ENCODE measurements at places on chromosomes 5 and 9.

DNA sequence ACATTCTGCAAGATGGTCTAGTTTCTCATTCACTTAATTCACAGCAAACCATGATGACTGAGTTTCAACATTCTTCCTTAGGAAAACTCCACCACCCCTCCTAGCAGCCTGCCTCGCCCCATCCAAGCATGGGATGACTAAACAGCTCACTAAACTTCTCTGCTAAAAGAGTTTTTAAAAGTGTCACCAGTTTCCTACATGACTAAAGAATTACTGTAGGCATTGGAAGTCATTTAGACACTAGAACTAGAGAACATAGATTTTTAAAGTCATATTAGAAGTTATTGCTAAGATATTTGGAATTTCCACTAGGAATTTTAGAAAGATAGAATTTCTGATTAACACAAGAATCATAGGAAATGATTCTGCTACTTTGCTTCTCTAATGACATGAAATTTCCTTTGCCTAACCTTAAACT, 5.5 kb upstream of the ESM1 start:
- DNase-seq = no peak

DNA sequence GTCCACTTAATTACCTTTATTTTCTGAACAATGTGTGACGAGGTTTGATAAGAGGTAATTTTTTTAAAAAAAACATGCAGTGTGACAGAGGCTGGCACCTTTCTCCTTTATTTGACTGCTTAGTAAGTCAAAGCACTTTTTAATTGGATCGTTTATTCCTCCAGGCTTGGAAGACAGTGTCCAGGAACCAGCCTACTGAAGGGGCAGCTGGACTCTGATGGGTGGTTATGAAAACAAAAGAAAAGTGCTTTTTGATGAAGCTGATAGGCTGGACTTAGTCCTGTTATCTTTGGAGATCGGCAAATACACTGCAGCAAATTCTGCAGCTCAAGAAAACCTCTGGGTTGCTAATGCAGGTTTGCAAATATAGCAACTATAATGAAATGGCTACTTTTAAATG, 141.7 kb downstream of the DCP2 start:
- no peak for DNase-seq

DNA sequence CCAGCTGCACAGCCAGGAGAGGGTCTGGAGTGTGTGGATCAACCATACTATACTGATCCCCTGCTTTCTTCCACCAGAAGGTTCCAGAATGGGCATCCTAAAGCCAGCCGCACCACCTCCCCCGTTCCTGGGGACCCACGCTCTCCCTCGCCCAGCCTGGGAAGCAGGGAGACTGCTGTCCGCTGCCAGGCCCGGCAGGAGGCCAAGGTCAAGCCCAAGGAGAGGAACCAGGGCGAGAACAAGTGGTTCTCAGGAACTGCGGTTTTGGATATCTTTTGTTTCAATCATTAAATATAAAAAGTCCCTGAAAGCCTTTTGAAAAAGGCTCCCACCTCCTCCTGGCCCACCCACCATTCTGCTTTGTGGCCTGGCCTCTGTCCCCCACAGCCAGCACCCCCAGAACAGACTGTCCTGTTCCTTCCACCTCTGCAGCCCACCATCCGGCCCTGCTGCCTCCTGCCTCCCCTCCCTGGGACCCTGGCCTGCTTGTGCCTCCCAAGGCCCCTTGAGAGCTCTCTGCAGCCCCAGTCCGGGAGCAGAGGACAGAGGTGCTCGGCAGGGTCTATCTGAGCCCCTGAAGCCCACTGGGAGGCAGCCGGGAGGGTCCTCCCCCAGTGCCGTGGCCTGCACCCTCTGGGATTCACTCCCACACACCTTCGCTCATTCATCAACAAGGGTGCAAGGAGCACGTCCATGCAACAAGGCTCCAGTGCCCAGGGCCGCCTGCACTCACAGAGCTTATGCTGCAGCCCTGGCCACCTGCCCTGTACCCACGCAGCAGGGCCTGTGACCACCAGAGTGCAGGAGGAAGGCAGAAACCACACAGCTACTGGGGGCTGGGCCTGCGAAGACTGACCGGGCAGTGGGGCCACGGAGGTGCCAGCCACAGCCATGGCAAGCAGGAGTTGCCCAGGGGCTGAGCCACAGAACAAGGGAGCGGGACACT, 614 bp upstream of the LCN6 start:
- DNase-seq = no peak

- no peak for DNase-seq
These were observed 11.7 kb upstream of the NSMF start for GRCh38 chr9:137470785-137471184.

DNA sequence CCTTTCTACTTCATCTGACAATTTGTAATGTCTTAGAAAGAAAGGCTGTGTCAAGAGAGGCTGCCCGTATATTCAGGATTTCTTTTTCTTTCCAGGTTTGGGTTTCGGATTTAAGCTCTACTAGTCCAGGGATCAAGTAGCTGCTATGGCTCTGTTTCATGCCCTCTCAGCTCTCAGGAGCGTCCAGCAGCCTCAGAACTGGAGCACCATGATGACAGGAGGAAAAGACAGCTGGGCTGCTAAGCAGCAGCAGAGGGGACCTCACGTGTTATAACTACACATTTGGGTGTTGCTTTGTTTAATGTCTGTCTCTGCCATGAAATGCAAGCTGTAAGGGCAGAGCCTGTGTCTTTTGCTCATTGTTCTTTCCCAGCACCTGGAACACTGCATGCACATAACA, 28.5 kb downstream of the TBC1D2 start:
- DNase-seq = no peak

- no peak for DNase-seq
These were observed 5.9 kb downstream of the DPYSL3 start for GRCh38 chr5:147504011-147504410.

DNA sequence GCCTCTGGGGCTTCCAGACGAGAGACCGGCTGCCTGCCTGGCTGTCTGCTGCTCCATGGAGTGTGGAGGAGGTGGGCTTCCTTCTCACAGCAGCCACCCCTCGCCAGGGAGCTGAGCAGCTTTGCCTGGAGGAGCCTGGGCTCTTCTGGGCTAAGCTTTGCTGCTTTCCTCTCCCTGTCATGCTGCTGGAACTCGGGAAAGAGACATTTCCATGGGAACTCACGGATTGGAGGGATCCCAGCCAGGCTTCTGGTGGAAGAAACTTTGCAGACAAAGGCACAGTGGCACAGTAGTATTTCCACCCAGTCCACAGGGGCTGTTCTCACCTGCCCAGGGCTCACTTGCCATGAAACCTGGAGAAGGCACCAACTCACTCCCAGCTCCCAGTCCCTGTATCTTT, 5.6 kb upstream of the NTNG2 start:
- DNase-seq = no peak

Data from putamen (tissue), 1 donor.